ENCODE measurements at places on chromosomes 6 and 20. TPM values are rescaled to one million over a fixed set of nuclear protein-coding genes. Genes with fewer than 3 reads are reported as not detected.

DNA sequence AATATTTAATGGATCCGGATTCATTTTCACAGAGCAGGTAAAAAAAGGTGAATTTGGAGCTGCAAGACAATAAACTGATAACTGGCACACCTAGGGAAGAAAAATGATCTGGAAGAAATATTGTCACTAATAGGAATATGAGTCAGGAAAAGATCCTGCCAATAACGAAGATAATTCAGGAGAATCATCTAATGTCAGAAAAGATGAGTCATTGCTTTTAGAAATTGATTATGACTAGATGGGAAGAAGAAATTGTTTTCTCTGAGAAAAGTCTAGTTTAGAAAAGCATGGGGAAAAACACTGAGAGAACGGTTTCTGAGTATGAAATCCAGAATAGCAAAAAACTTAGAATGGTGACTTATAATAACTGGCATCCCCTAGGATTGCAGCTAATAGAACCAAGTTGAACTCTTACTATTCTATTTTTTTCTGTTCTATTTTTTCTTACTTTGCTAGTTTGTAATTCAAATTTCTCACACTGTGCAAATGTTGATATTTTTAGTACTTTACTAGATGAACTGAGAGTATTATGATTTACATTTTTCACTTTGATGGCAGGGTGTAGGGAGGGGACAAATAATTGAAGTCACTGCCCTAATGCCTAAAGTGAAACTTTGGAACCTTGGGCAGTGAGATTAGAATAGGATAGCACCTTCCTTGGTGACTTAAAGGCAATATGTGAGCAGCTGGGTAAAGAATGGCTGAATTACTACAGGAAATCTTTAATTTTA is 38.2 kb upstream of the SUPT3H start:
- no peak for DNase-seq

DNA sequence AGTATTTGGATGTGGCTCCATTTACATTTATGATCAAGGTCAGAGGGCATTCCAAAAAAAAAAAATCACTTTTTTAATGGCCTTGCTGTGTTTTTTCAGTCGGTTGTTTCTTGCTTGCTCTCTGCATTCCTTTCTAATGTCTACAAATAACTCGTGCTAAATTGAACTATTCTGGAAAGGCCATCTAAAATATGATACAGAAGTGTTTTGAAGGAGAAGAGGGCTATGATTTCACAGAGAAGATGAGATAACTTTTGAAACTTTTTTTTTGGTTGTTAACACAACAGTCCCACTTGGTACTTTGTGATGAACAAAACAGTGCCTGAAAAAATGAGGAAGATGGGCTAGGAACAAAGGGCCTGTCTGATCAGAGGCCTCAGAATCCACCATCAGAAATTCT is 156.1 kb upstream of the SMLR1 start:
- DNase-seq = no peak

FGD2 gene
- total RNA-seq = 13.6 TPM

GRCh38 chr6:126312013-126312665 is 27.8 kb upstream of the CENPW start:
- no peak for DNase-seq

DNA sequence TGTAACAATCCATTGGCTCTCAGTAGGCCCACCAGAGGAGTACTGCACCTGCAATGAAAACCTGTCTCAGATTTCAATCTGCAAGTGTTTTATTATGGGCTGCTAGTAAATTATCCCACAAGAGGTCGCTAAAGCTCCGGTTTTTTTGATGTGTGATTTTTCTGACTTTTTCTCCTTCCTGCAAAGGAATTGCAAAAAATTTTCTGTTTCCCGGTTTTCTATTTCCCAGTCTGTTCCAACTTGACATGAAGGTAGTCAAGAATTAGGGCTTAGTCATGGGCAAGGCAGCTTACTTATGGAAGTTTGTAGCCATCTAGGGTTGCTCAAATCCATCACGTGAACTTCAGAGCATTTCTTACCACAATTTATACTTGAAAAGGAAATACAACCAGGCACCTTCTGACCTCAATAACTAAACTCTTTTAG is 38.5 kb upstream of the AHI1 start:
- no peak for DNase-seq

DNA sequence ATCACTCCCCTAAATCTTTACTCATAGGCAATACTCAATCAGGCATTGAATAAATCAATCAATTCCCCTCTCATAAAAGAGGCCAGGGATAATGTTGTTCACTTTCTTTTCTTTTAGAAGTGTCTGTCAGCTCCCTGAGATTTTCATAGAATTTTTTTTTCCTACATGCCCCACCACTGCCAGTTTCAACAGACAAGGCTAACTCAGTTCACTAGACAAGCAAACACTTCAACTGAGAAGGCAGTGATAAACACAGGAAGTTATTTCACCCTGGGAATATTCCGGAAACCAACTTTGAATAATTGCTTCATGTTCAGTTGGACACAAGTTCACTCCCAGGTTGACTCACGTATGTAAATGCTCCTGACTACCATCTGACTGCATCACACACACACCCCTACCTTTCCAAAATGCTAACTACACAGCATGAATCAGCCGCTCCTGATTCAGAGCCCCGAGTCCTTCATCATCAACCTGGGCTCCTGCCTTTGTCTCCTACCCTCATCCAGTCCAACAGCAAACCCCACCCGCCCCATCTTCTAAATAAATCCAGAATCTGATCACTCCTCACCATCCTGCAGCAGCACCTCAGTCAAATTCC is 143.9 kb downstream of the BCAS1 start:
- no peak for DNase-seq

TNFRSF6B gene
- 2.3 TPM for total RNA-seq

- no peak for DNase-seq
Observed at GRCh38 chr6:43695215-43695966, 7.8 kb upstream of the MRPS18A start.

RAB44 gene
- 0.12 TPM for total RNA-seq

C6orf136 gene
- total RNA-seq = 14.8 TPM

- no peak for DNase-seq
Observed at GRCh38 chr20:57783956-57784837, 74.4 kb upstream of the PMEPA1 start.

DNA sequence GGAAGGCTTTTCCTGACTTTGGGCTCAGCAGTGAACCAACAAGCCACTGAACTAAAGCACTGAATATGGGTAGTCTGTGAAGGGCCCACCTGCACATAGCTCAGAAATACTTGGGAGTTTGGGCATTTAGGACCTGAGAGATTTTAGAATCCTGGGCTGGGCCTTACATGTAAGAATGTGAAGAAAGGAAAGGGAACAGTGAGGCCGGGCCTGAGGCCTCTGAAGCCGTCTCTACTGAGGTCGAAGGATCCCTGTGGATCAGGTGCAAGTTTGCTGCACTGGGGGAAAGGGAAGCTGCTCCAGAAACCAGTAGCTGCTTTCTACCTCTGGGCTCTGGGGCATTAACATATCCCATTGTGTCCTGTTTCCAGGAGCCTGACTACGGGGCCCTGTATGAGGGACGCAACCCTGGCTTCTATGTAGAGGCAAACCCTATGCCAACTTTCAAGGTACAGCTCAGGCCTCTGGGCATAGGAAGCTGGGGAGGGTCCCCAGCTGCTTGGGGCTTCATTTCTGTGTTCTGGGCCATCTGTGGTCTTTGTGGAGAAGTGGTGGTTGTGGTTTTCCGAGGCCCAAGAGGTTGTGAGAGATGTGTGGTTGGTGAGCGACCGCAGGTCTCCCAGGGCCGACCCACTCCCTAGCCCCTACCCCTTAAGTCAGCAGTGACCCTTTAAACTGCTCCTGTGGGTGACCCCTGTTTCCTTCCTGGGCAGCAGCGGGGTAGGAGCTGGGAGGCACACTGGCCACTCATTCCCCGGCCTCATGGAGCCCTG is 30.3 kb downstream of the PLCG1 start:
- DNase-seq = no peak

DNA sequence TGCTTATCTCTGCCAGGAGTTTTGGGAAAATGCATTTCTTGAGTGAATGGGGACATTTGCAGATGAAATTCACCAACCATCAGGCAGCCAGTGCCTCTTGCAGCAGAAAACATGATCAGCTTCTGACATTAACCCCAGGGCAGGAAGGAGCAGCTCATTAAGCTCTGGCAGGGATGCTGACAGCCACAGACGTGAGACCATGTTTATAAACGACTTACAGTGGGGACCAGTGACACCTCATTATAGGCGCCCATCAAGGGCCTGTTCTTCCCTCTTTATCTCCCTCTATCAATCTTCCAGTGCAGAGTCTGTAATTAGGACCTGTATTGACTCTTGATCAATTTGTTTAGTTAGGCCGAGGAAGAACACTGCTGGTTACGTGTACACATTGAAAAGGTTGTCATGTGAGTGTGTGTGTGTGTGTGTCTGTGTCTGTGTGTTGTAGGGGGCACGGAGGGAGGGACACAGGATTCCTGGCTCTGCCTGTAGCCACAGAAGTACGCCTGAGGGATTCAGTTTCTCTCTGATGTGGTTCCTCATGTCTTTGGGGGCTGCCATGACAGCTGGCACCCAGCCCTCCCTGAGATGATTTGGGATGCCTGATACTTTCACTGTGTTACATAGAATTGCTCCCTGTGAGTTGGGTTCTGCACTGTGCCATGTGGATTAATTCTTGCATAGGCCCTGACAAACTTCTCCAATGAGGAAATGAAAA is 428.4 kb upstream of the CHD6 start:
- DNase-seq = no peak

DNA sequence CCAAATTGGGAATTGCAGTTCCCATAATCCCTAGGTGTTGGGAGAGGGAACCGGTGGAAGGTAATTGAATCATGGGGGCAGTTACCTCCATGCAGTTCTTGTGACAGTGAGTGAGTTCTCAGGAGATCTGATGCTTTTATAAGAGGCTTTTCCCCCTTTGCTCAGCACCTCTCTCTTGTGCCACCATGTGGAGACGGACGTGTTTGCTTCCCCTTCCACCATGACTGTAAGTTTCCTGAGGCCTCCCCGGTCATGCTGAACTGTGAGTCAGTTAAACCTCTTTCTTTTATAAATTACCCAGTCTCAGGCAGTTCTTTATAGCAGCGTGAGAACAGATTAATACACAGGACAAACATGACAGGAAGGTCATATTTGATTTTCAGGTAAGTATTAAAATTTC is 25.3 kb upstream of the HECA start:
- DNase-seq = no peak

DNA sequence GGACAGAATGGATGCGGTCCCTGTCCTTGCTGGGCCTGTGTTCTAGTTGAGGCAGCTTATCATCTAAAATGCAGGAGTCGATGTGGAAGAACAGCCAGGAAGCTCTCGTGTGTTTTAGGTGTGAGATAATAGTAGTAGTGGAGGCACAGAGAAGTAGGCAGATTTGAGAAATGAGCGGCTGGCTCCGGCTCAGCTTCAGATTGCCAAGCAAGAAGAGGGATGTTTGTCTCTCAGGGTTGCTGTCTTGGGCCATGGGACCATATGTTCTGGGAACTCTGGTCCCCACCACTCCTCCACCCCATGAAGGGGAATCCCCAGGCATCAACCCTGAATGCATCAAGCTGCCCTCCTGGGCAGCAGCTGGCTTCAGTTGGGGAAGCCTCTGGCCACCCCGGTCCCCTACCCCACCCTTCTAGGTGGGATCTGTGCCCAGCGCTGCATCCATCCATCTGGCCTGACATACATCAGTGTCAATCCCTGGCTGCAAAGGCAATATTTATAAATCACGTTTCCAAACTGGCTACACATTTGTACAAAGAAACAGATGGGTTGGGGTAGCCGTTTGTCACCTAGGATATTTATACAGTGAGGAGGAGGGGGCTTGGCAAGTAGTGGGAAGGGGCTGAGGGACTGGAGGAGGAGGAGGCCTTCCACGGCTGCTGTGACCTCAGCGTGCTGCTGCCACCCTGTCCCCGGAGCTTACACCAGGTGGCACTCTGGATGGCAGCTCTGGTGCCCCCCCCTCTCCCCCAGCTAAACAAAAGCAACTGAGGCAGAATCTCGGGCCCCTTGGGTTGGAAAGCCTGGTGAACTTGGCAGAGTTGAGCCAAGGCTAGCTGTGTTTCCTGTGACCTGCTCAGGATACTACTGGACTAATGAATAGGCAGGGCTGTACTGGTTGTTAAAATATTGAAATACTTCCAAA is 64.4 kb downstream of the CD40 start:
- DNase-seq = no peak

DNA sequence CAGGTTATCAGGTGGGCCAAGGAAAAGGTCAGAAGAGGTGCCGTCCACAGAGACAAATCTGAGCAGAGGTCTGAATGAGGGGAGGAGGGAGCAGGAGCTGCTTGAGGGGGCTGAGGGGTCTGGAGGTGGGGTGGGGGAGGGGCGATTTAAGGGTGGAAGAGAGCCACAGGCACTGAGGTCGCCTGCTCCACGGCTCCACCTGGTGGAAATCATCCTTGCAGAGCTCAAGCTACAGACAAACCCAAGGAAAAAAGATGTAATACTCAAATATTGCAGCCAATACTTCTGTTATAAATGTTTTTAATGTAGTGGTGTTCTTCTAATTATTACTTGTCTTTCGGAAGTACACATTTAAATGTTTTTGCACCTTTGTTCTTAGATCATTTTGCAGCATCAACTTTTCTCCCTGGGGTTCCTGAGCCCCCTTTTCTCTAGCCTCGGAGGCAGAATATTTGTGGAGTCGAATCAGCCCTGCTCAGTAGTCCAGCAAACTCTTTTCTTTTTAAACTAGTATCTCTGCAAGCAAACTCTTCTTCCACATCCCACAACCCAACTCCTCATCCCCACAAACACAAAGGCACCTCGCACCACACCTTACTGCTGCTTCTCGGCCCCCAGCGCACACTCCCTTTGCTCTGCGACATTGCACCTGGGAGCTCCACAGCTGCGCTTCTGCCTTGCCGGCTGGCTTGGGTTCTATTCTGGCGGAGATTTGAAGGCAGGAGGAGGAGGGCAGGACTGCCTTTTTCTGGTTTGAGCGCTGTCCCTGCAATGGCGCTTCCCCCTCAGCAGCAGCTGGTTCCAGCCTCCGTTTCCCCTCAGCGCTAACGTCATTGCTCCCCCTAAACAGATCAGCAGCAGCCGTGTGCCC is 51.0 kb upstream of the TFAP2A start:
- DNase-seq = no peak

GRCh38 chr20:24765316-24766142 is 183.5 kb upstream of the CST7 start:
- no peak for DNase-seq

- no peak for DNase-seq
Observed at GRCh38 chr6:51049983-51050877, 231.6 kb downstream of the TFAP2B start.
